ENCODE measurements at places on chromosomes 16 and 17.

GRCh38 chr16:56057151-56057550, 134.1 kb upstream of the GNAO1 start:
- no peak for DNase-seq

DNA sequence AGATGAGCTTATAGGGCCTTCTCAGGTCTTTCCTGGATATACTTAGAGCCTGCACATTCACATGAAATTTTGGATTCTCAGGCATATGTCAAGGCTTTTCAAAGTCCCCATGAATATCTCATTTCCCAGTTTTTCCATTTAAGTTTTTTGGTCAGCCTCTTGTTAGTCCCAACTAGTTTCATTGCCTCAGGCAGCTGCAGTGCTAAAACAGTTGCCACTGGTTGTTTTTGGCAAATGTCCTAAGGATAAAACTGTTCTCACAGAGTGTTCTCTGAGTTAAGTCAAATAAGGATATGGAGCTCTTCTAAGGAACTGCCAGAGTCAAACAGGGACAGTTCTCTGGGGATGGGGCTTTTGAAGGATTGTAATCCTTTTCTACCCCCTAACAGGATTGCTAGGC, 39.9 kb upstream of the ABCC11 start:
- no peak for DNase-seq

DNA sequence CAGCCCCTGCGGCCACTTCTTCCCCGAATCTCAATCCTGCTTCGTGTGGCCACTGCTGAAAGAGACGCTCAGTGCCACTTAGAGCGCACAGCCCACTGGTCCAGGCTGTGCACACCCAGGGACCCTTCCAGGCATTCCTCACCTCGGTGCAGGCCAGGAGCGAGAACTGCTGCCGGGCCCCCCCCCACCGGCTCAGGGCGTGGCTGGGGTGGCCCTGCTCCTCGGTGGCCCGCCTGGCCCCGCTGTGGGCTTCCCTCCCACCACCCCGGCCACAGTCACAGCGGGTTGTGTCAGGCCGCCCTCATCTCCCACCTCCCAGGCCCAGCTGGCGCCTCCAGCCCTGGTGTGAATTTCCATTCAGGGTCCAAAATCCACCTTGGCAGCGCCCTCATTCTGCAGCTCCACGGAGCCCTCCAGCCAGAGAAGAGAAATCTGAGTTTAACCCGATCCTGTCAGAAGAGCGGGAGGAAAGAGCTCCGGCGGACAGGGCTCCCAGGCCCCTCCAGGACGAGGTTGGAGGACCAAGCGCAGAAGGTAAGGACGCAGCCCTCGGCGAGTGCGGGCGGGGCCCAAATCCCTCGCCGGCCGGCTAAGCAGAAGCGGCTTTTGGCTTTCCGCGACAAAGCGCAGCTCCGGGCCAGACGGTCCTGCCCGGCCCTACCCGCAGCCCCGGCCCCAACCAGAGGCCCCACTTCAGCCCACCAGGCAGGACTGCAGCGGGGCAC, 12.0 kb downstream of the TBC1D16 start:
- no peak for DNase-seq

DNA sequence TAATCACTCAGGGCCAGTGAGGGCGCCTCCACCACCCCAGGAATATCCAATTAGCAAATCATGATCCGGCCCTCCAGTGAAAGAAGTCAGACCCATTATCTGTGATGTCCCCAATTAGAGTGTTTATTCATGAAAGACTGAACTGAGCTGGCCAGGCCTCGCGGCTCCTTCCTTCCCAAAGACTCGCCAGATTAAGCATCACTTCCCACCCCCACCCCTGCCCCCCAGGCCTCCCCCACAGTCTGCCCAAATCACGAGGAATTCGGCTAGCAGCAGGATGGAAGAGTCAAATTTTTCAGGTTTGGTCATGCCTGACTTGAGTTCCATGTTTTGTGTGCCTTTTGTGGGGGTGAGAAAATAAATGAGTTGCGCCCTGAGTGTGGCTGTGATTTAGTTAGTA, 298.4 kb upstream of the SALL1 start:
- no peak for DNase-seq

- DNase-seq, result peak; percentile 12
Measured at GRCh38 chr16:20300312-20301097, 26.8 kb downstream of the GP2 start.

DNA sequence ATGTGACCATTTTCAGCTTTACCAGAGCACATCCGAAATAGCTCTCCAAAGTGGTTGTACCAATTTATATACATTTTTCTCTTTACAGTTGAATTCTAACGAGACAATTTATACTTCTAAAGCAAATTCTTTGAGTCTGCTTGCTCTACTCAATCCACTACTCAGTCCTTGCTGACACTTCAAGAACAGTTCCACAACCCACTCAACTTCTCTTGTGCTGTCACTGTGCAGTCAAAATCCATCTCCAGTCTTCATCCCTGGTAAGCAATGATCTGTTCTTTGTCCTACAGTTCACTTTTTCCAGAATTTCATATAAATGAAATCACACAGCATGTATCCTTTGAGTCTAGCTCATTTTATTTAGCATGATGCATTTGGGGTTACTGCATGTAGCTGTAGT, 30.6 kb downstream of the NETO2 start:
- no peak for DNase-seq

DNA sequence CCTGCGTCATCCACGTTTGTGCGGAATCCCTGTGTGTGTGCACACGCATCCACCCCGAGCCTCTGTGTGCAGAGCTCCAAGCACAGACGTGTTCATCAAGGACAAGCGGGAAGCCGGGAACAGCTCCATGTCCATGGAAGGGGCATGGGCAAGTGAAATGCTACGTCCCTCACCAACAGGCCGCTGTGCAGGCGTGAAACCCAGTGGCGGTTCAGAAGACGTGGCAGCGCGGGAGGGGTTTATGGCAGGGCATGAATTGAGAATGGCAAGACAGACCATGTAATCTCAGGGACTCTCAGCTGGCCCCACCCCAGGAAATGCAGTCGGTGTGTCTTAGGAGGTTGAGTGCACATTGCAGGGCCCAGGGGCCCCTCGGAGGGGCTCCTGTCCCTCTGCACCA, 52.7 kb downstream of the TBC1D16 start:
- no peak for DNase-seq

DNA sequence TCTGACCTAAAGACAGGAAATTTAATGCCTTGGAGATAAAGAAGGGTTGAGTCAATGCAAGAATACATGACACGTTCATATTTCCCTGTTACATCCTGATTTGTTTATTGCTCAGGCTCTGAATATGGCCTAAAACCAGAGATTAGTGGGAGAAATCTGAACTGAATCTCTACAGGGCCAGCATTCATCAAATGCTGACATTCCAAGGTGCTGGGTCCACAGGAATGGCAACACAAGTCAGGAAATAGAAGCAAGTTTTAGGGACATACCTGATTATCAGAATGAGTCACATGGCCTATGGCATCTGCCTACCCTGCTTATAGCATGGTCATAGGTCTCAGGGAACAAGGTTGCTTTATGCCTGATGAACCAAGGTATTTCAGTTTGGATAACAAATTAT, 117.4 kb upstream of the CES5A start:
- no peak for DNase-seq

DNA sequence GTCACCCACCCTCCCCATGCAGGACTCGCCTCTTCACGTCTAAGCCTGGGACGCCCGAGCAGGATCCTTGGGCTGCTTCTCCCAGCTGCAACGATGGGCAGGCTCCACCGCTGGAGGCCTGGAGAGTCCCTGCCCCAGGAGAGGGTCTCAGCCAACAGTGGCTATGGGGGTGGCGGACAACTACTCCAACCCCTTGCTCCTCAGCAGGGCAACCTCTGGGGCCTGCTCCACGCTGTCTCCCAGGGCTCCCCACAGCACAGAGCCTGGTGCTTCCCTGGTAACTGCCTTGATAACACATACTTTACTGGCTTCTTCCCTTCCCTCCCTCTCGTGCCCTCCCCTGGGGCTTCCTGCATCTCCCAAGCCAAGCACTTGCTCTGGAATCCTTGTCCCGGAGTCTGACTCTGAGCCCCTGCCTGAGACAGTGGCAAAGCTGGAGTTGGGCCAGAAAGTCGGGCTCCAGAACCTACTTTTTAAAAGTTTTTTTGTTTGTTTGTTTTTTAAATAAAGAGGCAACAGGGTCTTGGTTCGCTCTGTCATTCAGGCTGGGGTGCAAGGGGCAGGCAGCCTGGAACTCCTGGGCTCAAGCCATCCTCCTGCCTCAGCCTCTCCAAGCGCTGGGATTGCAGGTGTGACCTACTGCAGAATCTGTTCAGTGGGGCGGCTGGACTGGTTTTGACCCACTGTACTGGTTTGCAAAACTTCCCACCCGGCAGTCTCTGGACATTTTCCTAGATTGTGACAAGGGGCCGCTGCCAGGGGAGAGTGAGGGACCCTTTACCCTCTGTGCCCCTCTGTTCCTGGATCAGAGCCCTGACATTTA, 99.4 kb downstream of the TNFRSF13B start:
- DNase-seq, result no peak

DNA sequence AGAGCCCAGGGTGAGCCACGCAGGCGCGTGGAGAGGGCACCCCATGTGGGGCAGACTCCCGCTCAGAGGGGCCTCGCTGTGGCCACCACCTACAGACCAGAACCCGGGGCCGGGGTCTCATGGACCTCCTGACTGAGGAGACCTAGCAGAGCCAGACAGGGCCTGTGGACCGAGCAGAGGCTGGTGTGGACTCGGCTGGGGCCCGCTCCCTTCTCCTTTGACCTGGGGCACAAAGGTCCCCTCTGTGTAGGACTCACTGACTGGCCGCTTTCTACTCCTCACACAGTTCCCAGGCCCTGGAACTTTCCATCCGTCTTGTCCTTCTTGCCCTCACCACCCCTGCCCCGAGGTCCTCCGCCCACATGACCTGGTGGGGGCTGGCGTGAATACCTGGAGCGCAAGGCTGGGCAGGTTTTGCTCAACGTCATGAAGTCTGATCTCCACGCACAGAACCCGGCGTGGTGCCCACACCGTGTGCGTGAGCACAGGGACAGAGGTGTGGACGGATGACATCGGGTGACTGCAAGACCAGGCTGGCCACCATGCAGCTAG, 44.7 kb upstream of the ACSF3 start:
- DNase-seq, result no peak

All from Jurkat, Clone E6-1 (cell line).